ENCODE measurements at places on chromosomes 11 and 22.

DNA sequence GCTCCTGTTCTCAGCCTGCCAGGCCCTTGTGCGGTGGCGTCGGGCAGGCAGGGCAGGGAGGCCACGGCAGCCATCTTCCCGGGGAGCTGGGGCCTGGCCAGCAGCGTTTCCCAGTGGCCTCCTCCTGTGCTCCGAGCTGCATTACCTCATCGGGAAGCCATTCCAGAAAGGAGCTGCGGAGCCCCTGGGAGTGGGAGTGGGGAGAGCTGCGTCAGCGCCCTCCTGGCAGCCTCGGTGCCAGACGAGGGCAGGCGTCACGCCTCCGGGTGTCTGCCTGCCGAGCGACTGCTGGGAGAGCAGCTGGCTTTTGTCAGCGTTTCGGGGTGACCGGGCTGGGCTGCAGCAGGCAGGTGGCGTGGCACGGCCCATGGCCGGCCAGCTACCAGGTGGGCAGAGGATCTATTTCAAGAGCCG is 30.9 kb upstream of the WNT7B start:
- DNase-seq, result no peak

GRCh38 chr11:134758342-134758931 is 346.4 kb upstream of the B3GAT1 start:
- no peak for DNase-seq

DNA sequence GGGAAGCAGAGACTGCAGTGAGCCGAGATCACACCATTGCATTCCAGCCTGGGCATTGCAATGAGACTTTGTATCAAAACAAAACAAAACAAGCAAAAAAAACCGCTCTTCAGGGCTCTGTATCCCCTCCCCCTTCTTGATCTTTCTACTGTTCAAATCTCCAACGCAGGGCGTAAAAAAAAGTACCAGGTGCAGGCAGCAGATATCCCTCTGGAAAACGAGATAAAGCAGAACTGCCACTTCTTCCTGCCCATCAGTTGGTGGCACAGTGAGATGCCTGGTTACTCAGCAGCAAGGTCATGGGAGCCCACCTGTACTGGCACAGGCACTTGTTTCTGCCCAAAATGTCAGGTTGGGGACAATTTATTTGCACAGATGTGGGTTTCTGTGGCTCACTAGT is 11.2 kb downstream of the CCS start:
- DNase-seq, result peak; percentile 96

DNA sequence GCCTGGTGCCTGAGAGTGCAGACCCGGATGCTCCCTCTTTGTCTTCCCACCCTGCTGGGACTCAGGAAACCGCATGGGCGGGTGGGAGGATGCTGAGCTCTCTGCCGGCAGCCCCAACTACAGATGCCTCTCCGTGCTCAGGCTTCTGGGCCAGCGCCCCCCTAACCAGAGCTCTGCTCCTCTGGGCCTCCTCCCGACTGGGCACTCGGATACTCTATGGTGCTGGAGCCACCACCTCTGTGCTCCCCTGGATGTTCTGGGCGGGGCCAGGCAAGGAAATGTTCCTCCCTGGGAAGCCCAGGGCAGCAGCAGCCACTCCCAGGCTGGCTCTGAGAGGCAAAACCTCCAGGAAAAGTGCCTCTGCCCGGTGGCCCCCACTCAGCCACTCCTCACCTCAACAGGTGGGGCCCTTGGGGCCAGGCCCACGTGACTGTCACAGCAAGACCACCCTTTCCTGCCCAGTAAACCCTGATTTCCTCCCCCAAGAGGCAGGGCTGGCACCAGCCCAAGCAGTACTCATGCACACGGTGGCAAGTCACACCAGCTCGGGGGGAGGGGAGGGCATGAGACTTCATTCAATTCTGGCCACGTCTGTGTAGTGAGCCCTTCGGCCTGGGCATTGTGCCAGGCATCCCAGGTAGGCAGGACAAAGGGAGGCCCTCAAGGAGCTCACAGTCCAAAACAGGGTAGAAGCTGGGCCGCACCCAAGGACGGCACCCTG is 54.7 kb upstream of the TCF20 start:
- DNase-seq, result no peak

DNA sequence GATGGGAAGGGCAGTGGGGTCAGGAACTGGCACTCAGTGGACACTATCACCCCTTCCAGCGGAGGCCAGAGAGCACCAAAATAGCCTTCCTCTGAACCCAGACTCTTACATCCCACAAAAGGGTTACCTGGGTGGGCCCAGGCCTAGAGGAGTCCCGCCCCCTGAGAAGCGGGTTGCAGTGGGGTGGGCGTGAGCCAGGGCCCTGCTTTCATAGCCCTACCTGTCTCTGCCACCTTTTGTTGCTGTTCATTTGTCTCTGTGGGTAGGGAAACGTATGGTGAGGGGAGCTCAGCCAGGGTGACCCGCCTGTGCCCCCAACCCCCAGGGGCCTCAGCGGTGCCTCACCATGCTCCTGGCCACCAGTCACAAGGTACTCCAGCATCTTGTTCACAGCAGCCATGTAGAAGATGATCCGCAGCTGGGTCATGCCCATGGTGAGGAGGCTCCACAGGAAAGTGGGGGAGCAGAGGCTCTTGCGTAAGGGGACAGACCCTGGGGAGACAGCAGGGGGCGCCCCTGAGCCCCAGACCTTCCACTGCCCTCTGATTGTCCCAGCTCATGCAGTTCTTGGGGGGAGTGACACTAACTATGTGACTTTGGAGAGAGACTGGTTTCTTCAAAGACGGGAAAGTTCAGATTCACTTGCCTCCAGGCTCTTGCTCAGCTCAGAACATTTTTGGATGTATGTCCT is 24.0 kb downstream of the SLC43A1 start:
- DNase-seq, result peak; percentile 74

DNA sequence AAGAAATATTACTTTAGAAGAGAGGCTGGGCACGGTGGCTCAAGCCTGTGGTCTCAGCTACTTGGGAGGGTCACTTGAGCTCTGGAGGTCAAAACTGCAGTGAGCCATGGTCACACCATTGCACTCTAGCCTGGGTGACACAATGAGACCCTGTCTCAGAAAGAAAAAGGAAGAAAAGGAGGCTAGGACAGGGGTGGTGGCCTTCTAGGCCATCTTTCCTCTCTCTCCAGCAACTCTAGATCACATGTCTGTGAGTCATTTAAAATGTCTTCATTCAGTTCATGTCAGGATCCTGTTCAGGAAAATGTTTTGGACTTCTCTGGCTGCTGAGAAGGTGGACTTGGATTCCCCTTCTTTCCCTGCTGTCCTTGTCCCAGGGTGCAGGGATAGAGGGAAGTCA is 53.3 kb downstream of the PPFIA1 start:
- DNase-seq, result no peak

GRCh38 chr11:68077617-68078582 is 39.1 kb downstream of the TCIRG1 start:
- DNase-seq, result no peak
